ENCODE measurements at places on chromosomes 5 and 9. TPM values are rescaled to one million over a fixed set of nuclear protein-coding genes. Genes with fewer than 3 reads are reported as not detected.

The SQSTM1 gene
- 985 TPM for total RNA-seq

- DNase-seq = peak; percentile 8
- H3K36me3 ChIP-seq = no peaks in the 10 kb centered on the region
- H3K4me3 ChIP-seq = no peak overlapping the region
- H3K27me3 ChIP-seq = no peaks in the 10 kb centered on the region
- H3K27ac ChIP-seq = no peak overlapping the region
- H3K4me1 ChIP-seq = no peaks in the 10 kb centered on the region
Measured at GRCh38 chr9:79477955-79478771, 93.6 kb upstream of the TLE4 start.

The GMCL2 gene
- total RNA-seq = not detected

- no peak within 1 kb of the TSS for H3K27ac ChIP-seq
- no peaks in the 10 kb centered on the region for H3K27me3 ChIP-seq
- no peaks in the 10 kb centered on the region for H3K4me1 ChIP-seq
- DNase-seq = no peak
- H3K36me3 ChIP-seq = no peaks in the 10 kb centered on the region
Measured at GRCh38 chr9:114681594-114682332, at the start of gene TEX48. Gene TEX48, minus strand, starts transcription at chr9:114682192. Its CDS starts 10,469 bp downstream, at chr9:114671723.

- no peak for DNase-seq
- no peak overlapping the region for H3K4me3 ChIP-seq
- no peaks in the 10 kb centered on the region for H3K4me1 ChIP-seq
- no peaks in the 10 kb centered on the region for H3K27me3 ChIP-seq
- no peaks in the 10 kb centered on the region for H3K36me3 ChIP-seq
- no peak overlapping the region for H3K27ac ChIP-seq
Measured at GRCh38 chr5:149859746-149860145, 84.8 kb downstream of the PDE6A start.

DNA sequence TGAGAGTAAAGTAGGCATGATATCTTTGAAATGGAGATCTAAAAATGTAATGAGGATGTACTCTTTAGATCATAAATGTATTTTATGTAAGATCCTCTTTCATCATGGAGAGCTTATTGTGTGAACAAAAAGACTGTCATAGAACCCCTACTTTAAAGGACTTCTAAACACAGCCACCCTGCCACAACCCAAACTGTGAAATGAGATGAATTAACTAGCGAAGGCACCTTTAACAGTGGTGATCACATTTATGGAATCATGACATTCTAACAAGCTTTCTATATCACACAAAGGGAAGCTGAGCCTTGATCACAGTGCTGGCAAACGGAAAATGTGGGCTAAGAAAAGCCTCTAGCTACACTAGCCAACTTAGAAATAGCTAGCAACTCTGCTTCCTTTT, 1585.2 kb downstream of the EFNA5 start:
- H3K27ac ChIP-seq = no peak overlapping the region
- H3K36me3 ChIP-seq = no peaks in the 10 kb centered on the region
- no peak for DNase-seq
- H3K4me1 ChIP-seq = no peaks in the 10 kb centered on the region

The PCDH12 gene
- total RNA-seq = not detected

- DNase-seq = no peak
- H3K4me3 ChIP-seq = no peak overlapping the region
- H3K27me3 ChIP-seq = no peaks in the 10 kb centered on the region
- H3K36me3 ChIP-seq = no peaks in the 10 kb centered on the region
Measured at GRCh38 chr9:108537756-108538155, 318.0 kb downstream of the ACTL7B start.

The ALDH1A1 gene
- 0.54 TPM for total RNA-seq

GRCh38 chr9:79673614-79674013, 101.8 kb downstream of the TLE4 start:
- H3K4me1 ChIP-seq = no peaks in the 10 kb centered on the region
- no peak for DNase-seq
- no peak overlapping the region for H3K4me3 ChIP-seq
- H3K27ac ChIP-seq = no peak overlapping the region

The GLRA1 gene
- not detected for total RNA-seq

DNA sequence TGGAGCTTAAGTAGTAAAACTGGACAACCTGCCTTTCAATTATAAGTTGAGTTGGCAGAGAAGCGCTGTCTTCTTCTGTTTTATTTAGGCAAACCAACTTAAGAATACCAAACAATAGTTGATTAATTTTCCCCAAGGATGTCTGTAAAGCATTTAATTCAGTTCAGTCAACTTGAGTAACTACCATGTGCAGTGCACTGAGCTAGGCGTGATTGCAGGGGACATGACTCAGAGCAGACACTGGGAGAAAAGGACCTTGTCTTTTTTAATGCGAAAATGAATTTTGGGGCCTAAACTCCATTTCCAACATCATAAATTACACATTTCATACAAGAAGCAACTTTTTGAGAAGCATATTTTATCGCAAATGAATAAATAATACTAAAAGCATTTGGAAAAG, 66.3 kb downstream of the FBXL7 start:
- no peaks in the 10 kb centered on the region for H3K27me3 ChIP-seq
- no peaks in the 10 kb centered on the region for H3K36me3 ChIP-seq
- DNase-seq = no peak
- no peaks in the 10 kb centered on the region for H3K4me1 ChIP-seq

The CXXC5 gene
- total RNA-seq = 85.0 TPM

GRCh38 chr9:16708656-16709435, 161.6 kb downstream of the BNC2 start:
- no peaks in the 10 kb centered on the region for H3K27me3 ChIP-seq
- H3K4me3 ChIP-seq = no peak overlapping the region
- H3K27ac ChIP-seq = peak overlapping the region; percentile 84
- no peaks in the 10 kb centered on the region for H3K36me3 ChIP-seq
- no peak for DNase-seq
- H3K4me1 ChIP-seq = peaks cover 14% of the 10 kb centered on the region

The TNC gene
- 5.7 TPM for total RNA-seq

The GHR gene
- total RNA-seq = 0.05 TPM

- no peak for DNase-seq
- no peaks in the 10 kb centered on the region for H3K27me3 ChIP-seq
- H3K27ac ChIP-seq = no peak overlapping the region
- H3K4me3 ChIP-seq = no peak overlapping the region
- H3K4me1 ChIP-seq = no peaks in the 10 kb centered on the region
Measured at GRCh38 chr9:104817437-104817836, 53.5 kb downstream of the NIPSNAP3B start.

The CACFD1 gene
- 13.9 TPM for total RNA-seq

DNA sequence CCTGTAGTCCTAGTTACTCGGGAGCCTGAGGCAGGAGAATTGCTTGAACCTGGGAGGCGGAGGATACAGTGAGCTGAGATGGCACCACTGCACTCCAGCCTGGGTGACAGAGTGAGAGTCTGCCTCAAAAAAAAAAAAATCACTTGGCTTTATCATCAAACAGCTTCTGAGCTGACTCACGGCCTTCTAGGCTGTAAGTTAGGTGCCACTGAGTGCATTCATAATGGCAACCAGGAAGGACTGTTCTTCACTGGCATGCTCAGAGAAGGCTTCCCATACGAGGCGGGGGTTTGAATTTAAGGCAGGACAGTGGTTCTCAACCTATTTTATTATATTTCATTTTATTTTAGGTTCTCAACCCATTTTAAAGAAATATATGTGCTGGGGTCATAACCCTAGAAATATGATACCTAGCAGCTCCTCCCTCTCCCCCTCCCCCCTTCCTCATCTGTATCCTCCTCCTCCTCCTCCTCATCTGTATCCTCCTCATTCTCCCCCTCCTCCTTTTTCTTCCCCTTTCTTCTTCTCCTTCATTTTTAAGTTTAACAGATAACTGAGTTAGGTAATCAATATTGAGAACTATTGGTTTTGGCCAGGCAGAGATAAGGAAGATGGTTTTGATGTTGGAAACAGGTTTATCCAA, 19.0 kb upstream of the LHFPL2 start:
- H3K4me1 ChIP-seq = peaks cover 4% of the 10 kb centered on the region
- no peak overlapping the region for H3K27ac ChIP-seq
- no peak overlapping the region for H3K4me3 ChIP-seq

The LCN15 gene
- total RNA-seq = 0.05 TPM

The SPATA31C1 gene
- not detected for total RNA-seq

DNA sequence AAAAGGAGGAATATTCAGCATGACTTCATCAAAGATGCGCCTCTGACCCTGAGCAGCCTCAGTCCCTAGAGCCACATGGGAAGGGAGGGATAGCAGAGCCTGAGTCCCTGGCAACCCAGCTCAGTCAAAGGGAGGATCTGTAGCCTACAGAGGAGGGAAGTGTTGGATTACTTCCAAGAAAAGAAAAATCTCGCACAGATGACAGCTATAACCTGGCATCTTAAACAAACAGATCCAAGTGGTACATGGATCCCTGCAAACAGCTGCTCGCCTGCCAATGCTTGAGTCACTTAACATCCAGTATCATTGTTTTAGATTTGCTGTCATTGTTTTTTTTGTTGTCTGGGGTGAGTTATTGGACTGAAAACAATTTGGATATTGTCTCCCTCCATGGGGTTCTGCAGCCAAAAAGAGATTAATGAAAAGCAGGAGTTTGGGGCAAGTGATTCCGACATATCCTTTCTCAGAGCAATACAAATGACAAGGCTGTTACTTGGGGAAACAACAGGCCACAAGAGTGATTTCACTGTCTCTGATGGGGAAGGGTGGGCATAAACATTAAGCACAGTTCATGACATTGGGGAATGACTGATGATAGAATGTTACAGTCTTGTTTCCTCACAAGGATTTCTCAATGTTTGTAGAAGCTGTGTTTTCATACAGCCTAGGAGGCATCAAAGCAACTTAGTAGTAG, 153.5 kb upstream of the KIF2A start:
- DNase-seq = no peak
- H3K4me1 ChIP-seq = no peaks in the 10 kb centered on the region
- H3K27ac ChIP-seq = no peak overlapping the region
- no peaks in the 10 kb centered on the region for H3K36me3 ChIP-seq
- H3K4me3 ChIP-seq = no peak overlapping the region

The MCC gene
- 0.41 TPM for total RNA-seq

The STK32A gene
- not detected for total RNA-seq

- H3K4me1 ChIP-seq = peaks cover 3% of the 10 kb centered on the region
- no peaks in the 10 kb centered on the region for H3K36me3 ChIP-seq
- no peak overlapping the region for H3K4me3 ChIP-seq
- no peak overlapping the region for H3K27ac ChIP-seq
- no peaks in the 10 kb centered on the region for H3K27me3 ChIP-seq
Measured at GRCh38 chr9:32558408-32558934, 6.1 kb upstream of the TOPORS start.

DNA sequence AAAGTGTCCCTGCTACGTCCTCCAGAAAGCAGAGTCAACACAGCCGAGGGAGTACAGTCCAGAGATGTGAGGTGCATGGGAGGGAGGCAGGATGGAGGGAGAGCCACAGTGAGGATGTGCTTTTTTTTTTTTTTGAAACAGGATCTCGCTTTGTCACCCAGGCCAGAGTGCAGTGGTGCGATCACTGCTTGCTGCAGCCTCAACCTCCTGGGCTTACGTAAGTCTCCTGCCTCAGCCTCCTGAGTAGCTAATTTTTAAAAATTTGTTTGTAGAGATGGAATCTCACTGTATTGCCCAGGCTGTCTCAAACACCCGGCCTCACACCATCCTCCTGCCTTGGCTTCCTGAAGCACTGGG, 33.2 kb upstream of the ALDH1B1 start:
- no peaks in the 10 kb centered on the region for H3K27me3 ChIP-seq
- no peak overlapping the region for H3K27ac ChIP-seq
- no peak overlapping the region for H3K4me3 ChIP-seq
- no peaks in the 10 kb centered on the region for H3K36me3 ChIP-seq

- no peaks in the 10 kb centered on the region for H3K4me1 ChIP-seq
- no peaks in the 10 kb centered on the region for H3K36me3 ChIP-seq
- no peak overlapping the region for H3K27ac ChIP-seq
- DNase-seq = no peak
Measured at GRCh38 chr9:122128007-122128968, 31.3 kb downstream of the NDUFA8 start.

The PCDHB16 gene
- 1.8 TPM for total RNA-seq

DNA sequence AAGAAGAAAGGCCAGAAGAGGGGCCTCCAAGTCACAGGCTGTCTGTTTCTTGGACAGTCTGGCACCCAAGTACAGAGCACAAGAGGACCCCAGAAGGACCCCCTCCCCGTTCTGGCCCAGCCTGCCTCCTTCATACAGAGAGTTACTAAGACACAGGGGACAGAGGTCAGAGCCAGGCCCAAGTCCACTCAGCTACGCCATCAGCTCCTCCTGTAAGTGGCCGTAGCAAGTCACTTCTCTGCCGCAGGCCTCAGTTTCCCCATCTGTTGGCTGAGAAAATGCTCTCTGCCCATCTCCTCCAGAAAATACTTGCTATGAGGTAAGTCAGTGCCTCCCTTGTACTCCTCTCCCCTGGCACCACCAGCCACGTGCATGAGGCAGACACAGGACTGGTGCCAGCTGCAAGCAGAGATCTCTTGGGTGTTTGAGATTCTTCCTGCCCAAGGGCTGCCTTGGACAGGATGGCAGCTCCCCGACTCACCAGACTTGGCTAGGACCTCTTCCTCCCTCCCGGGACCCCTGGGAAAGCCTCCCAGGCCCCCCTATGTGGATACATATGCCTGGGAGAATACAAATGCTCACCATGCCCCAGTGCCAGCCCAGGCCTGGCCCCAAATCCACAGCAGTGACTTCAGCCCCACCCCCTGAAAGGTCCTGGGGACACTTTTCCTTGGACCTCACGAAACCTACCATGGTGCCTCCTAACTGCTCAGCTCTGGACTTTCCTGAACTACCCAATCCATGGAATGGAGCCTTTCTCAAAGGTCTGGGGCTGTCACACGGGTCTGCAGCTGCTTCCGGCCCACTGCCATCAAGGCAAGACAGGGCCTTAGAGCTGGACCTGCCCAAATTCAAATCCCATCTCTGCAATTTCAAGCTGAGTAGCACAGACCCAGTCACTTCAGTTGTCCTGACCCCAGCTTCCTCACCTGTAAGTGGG, 5.1 kb downstream of the EEIG1 start:
- peaks cover 43% of the 10 kb centered on the region for H3K4me1 ChIP-seq
- no peaks in the 10 kb centered on the region for H3K27me3 ChIP-seq
- H3K4me3 ChIP-seq = peak overlapping the region; percentile 98
- H3K36me3 ChIP-seq = no peaks in the 10 kb centered on the region
- DNase-seq = no peak
- H3K27ac ChIP-seq = peak overlapping the region; percentile 94

The GABRG2 gene
- not detected for total RNA-seq

The RASEF gene
- 2.9 TPM for total RNA-seq

Measured in Panc1 (cell line).